ENCODE measurements at places on chromosomes 6 and 20.

- no peak for DNase-seq
Observed at GRCh38 chr6:43670623-43670986, 17.0 kb downstream of the MRPS18A start.

DNA sequence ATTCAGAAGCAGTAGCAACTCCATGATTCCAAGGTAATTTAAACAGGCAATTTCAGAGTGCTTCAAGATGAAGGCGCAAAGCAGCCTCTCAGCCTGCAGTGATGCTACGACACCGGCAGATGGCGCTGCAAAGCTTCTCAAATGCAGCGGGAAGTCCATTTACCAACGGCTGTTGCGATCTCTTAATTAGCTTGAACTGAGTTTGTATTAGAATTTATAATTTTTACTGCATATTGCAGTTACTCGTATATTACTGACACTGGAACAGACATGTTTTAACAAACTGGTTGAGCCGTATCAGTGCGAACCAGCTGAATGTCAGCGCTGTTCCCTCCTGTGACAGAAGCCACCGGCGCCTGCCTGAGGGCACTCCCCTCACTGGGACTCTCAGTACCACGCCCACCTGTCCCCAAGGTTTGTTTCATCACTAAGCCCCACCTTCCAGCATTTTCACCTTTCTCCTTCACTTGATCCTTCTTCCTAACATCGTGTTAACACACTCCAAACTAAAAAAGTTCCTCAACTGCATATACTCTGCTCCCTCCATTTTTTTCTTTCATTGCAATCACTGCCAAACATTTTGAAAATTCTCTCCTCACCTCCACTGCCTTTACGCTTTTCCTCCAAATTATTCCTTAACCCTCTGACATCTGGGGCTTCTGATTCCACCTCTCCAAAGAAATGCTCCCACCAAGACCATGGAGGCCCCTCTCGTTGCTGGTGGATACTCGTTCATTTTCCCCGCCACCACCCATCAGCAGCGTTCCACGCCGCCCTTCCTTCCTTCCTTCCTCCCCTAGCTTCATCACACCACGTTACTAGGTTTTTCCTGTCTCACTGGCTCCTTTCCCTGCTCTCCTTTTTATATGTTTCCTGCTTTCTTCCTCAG, 14.5 kb downstream of the GNL1 start:
- DNase-seq, result peak; percentile 89

DNA sequence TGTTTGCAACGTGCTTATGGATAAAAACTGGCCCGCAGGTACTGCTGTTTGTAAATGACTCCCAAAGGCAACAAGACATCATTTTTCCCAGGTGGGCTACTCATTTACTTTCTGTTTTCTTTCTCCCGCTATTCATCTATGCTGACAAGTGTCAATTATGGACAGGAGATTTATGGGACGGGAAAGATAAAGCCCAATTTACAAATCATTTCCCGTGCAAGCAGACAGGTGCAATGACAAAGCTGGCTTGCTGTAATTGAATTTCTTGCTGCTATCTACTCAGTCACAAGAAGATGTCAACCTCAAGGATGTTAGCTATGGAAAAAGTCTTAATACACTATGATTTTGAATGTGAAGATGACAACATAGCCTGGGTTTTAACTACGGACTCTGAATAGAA, 125.5 kb downstream of the EPHA7 start:
- DNase-seq, result no peak

- no peak for DNase-seq
Observed at GRCh38 chr6:79564636-79565035, 27.4 kb upstream of the LCA5 start.

DNA sequence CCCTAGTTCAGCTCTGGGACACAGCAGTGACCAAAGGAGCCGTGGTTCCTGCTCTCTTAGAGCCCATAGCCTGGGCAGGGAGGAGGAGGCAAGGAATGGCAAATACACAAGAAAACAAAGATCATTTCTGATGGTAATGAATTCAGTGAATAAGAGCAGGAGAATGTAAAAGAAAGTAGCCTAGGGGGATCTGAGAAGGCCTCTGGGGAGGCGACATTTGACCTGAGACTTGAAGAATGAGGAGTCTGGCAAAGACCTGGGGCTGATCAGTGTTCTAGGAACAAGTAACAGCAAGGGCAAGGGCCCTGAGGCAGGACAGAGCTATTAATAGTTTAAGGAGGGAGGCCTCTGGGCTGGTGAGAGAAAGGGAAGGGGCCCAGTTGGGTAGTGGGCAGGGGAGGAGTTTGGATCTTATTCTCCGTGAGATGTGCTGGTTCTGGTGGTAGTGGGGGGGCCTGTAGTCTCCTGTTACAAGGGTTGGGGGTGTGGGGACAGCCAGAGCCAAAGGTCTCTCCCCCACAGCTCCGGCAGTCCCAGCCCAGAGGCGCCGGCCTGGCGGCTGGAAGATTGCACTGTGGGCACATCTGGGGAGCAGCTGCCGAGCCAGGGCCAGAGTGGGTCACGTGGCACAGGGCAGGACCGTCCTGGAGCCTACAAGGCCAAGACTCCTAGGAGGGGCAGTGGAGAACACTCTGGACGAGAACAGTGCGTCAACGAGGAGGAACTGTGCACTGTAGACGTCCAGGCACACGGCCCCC, 9.3 kb upstream of the ID1 start:
- no peak for DNase-seq

GRCh38 chr6:35725721-35726438, 11.0 kb upstream of the ARMC12 start:
- DNase-seq, result no peak

DNA sequence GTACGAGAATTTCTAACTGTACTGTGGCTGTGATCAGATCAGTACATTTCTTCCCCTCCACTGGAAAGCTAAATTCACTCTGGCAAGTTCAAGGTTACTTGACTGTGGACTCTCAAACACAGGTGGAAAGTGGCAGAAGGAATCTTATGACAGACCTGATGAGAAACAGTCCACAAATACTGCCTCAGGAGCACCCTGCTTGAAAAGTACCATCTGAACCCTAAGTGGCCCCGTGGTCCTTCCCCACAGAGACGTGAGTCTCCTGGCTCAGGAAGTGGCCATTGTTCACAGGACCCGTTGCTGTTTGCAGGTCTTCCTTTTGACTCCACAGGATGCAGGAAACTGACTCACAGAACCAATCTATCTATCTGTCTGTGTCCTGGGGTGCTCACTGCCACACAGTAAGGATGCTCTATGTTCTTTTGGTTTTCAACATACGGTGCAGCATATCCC, 47.5 kb upstream of the NHSL1 start:
- DNase-seq, result no peak

- no peak for DNase-seq
Observed at GRCh38 chr20:46214824-46215488, 93.3 kb downstream of the CDH22 start.

DNA sequence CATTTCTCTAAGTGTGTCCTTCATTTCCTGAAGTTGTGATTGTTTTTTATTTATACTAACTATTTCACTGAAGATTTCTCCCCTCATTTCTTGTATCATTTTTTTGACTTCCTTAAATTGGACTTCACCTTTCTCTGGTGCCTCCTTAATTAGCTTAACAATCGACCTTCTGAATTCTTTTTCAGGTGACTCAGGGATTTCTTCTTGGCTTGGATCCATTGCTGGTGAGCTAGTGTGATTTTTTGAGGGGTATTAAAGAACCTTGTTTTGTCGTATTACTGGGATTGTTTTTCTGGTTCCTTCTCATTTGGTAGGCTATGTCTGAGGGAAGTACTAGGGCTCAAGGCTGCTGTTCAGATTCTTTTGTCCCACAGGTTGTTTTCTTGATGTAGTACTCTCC, 92.8 kb downstream of the ESR1 start:
- no peak for DNase-seq

DNA sequence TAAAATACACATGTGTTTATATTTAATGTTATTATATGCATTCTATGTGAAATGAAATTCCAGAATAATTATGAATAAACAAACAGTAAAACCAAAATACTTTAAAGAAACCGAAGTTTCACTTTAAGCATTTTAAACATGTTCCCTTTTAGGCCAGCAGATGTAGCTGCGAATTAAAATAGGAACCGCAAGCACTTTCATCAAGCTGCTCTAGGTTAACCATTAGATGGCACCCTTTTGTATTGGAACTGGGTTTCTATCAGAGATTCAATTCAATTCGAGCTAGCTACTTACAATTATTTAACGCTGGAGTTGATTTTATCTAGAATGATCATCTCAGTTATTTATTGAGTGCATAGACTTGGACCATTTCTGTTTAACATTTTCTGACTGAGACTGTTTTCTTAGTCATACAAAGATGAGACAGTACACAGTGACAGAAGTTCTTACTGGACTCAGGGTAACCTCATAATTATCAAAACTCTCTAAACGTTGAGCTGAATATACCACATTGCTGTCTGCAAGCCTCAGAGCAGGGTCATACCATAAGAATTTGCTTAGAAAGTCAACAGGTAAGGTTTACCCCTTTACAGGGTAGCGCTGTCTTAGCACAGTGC, 8.5 kb downstream of the TMEM242 start:
- peak; percentile 67 for DNase-seq

GRCh38 chr6:151805286-151805840, 2.1 kb upstream of the ESR1 start:
- DNase-seq, result no peak

GRCh38 chr6:147515327-147515726, 6.8 kb downstream of the SAMD5 start:
- no peak for DNase-seq

GRCh38 chr20:50554694-50555579, 44.8 kb downstream of the PTPN1 start:
- DNase-seq, result no peak

DNA sequence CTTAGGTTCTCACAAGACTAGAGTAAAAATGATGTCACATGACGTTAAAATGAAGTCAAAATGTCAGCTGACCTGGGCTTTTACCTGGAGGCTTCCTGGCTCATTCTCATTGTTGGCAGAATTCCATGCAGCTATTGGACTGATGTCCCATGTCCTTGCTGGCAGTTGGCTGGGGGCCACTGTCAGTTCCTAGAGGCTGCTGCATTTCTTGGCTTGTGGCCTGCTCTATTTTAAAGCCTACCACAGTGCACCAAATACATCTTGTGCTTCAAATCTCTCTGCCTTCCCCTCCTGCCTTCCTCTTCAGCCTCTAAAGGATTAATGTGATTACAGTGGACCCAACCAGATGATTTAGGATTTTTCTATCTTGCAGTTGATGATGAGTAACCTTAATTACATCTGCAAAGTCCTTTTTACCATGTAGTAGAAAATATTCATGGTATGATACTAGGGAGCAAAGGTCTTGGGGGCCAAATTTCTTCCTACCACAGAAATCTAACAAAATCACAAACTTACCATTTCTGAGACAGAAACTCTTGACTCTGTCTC, 81.9 kb downstream of the FIG4 start:
- no peak for DNase-seq

DNA sequence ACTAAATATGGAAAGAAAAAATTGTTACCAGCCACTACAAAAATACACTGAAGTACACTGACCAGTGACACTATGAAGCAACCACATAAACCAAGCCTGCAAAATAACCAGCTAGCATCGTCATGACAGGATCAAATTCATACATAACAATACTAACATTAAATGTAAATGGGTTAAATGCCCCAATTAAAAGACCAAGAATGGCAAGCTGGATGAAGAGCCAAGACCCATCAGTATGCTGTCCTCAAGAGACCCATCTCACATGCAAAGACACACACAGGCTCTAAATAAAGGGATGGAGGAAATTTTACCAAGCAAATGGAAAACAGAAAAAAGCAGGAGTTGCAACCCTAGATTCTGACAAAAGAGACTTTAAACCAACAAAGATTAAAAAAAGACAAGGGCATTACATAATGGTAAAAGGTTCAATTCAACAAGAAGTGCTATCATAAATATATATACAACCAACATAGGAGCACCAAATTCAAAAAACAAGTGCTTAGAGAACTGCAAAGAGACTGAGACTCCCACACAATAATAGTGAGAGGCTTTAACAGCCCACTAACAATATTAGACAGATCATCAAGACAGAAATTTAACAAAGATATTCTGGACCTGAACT, 104.8 kb downstream of the HACE1 start:
- DNase-seq, result no peak

GRCh38 chr6:81613606-81614005, 138.9 kb downstream of the TENT5A start:
- no peak for DNase-seq

DNA sequence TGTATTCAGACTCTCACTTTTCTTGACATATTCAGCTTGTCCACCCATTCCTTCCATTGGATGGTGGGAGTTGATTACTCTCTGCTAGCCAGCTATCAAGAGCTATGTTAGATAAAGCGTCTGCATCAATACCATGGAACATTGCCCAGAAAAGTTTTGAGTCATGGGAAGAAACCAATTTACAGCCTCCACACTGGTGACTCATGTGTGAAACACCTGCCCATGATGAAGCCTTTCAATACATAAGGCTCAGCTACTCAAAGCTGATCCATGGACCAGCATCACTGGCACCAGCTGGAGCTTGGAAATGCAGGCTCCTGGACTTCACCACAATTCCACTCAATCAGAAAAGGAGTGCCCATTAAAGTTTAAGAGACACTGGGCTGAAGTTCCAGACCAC, 16.1 kb downstream of the PLA2G7 start:
- no peak for DNase-seq

GRCh38 chr6:159894991-159895390, 4.2 kb downstream of the MAS1 start:
- no peak for DNase-seq

DNA sequence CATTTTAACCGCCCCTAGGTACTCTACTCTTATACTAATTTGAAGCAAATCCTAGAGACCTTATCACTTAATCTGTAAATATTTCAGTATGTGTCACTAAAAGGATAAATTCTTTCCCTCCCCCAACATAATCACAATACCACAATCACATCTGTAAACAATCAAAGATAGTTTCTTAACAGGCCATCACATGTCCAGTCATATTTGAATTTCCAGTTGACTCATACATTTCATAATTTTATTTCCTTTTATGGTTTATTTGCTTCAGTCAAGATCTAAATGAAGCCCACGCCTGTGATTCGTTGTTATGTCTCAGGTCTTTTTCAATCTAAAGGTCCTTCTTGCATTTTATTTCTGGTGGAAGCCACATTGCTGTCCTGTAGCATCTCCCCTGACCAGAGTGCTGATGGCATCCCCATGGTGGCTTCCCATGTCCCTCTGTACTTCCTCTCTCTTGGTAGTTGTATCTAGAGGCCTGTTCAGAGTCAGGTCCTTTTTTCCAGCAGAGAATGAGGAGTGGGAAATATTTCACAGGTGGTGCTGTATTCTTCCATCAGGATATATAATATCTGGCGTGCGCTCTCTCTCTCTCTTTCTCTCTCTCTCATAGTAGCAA, 128.6 kb upstream of the SLC22A23 start:
- no peak for DNase-seq
